ENCODE measurements at places on chromosomes 2 and 18.

- no peaks in the 10 kb centered on the region for H3K36me3 ChIP-seq
- no peak overlapping the region for H3K27ac ChIP-seq
- peaks cover 4% of the 10 kb centered on the region for H3K4me1 ChIP-seq
- H3K27me3 ChIP-seq = no peaks in the 10 kb centered on the region
- no peak for DNase-seq
- no peak overlapping the region for H3K4me3 ChIP-seq
Observed at GRCh38 chr2:237281836-237282306, 132.1 kb downstream of the COL6A3 start.

DNA sequence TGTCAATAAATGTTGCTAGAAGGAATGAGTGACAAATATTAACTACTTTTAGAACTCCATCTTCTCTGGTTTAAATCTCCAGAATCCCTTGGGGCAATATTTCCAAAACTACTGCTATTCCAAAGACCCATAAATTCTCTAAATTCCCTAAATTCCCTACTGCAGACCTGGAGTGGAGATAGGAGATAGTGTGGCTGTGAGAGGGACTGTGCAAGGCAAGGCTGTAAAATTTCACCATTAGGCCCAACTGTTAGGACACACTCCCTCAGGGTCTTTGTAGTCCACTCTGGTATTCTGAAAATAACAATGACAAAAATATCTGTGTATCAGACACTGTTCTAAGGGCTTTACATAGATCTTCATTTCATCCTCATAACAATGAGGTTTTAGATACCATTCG, 67.9 kb downstream of the MYL12B start:
- no peak overlapping the region for H3K27ac ChIP-seq
- no peaks in the 10 kb centered on the region for H3K36me3 ChIP-seq
- no peaks in the 10 kb centered on the region for H3K4me1 ChIP-seq
- no peaks in the 10 kb centered on the region for H3K27me3 ChIP-seq
- no peak for DNase-seq

DNA sequence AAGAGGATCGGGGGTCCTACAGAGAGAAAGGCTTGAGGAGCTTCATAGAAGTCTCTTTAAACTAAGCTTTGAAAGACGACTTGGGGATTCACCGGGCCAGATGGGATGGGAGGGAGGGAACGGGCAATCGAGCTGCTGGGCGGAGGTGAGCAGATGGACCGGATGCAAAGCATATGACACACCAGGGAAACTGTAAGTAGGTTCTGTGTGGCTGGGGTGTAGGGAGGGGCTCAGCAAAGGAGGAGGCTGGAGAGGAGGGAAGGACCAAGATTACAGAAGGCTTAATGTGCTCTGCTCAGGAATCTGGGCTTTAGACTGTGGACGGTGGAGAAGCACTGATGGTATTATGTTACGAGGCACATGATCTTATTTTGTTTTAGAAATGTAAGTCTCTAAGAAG, 131.5 kb downstream of the MAIP1 start:
- H3K36me3 ChIP-seq = no peaks in the 10 kb centered on the region
- H3K27me3 ChIP-seq = no peaks in the 10 kb centered on the region
- H3K27ac ChIP-seq = no peak overlapping the region
- H3K4me1 ChIP-seq = no peaks in the 10 kb centered on the region
- DNase-seq = no peak

- DNase-seq = no peak
- H3K27me3 ChIP-seq = no peaks in the 10 kb centered on the region
- H3K36me3 ChIP-seq = no peaks in the 10 kb centered on the region
Observed at GRCh38 chr2:33219850-33220275, 256.6 kb upstream of the RASGRP3 start.

GRCh38 chr18:77208964-77209363, 40.7 kb upstream of the GALR1 start:
- no peak overlapping the region for H3K27ac ChIP-seq
- no peaks in the 10 kb centered on the region for H3K27me3 ChIP-seq
- no peak for DNase-seq
- H3K4me3 ChIP-seq = peak overlapping the region; percentile 23
- H3K36me3 ChIP-seq = no peaks in the 10 kb centered on the region
- no peaks in the 10 kb centered on the region for H3K4me1 ChIP-seq

GRCh38 chr2:233450864-233451575, 96.7 kb downstream of the DGKD start:
- no peaks in the 10 kb centered on the region for H3K4me1 ChIP-seq
- no peak overlapping the region for H3K27ac ChIP-seq
- H3K36me3 ChIP-seq = peaks cover 2% of the 10 kb centered on the region

- no peaks in the 10 kb centered on the region for H3K4me1 ChIP-seq
- peaks cover 8% of the 10 kb centered on the region for H3K36me3 ChIP-seq
- no peak for DNase-seq
Observed at GRCh38 chr2:239061824-239062570, 214.1 kb downstream of the TWIST2 start.

GRCh38 chr2:236161531-236161930, 6.7 kb downstream of the GBX2 start:
- no peaks in the 10 kb centered on the region for H3K36me3 ChIP-seq
- H3K4me3 ChIP-seq = no peak overlapping the region
- no peak for DNase-seq
- H3K4me1 ChIP-seq = peaks cover 5% of the 10 kb centered on the region

DNA sequence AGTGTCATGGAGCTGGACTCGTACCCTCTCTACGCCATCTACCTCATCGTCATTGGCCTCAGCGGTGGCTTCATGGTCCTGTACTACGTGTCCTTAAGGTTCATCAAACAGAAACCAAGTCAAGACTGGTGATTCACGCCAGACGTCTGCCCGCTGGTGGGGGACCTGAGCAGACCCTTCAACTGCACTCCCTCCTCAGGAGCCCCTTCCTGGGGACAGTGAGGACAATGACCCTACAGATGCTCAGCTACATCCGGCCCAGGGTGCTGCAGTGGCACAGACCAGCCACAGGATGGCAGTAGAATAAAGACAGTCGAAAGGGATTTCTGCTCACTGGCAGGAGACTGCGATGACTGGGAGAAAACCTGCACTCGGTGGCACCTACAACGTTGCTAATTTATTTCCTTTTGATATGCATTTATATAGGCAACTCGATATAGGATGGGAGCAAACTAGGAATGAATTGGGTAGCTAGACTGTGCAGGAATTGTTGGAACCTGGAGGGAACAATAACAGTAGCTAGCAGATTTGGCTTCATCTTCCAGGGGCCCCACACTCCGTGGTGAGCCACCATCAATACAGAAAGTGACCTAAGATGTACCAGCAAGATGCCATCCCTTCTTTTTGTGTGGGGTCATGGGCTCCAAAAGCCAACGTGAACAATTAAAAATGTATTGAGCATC, 39.2 kb downstream of the ABCG8 start:
- no peak overlapping the region for H3K4me3 ChIP-seq
- no peak for DNase-seq
- H3K27ac ChIP-seq = no peak overlapping the region

Measured in breast epithelium (tissue), 4 donors.